IMR-90 (cell line): ENCODE measurements at places on chromosomes 2 and 18.

DNA sequence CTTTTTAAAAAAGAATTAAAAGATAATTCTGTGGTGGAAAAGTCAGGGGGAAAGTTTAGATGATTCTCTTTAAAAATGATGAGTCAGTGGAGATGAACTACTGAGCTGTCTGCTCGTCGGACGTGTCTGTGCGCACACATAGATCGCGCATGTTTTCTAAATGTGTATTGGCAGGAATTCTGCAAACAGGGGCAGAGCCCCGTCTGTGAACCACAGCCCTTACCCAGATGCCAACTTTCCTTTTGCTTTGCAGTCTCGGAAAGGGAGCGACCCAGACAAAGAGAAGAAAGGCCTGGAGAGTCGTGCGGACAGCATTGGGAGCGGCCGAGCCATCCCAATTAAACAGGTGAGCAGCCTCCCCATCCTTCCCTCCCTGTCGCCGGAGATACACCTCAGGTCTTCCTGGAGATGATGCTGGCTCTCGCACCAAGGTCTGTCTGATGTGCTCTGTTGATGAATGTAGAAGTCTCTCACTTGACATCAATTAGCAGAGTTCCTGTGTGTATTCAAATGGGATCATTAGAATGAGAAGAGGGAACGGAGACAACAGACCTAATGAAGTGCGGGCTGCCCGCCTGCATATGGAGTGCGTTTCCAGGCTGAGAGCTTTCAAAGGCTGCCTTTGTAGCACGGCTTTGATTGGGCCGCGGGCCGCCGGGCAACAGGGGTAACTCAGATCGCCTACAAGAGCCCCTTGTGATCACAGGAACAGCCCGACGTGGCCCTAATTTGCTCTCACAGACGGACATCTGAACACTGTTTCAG lies 313.3 kb downstream of the AGAP1 start:
- DNase-seq: no peak
- no peaks in the 10 kb centered on the region for H3K27me3 ChIP-seq
- H3K36me3 ChIP-seq: peaks cover 20% of the 10 kb centered on the region
- no peak overlapping the region for H3K4me3 ChIP-seq
- no peak overlapping the region for H3K27ac ChIP-seq

DNA sequence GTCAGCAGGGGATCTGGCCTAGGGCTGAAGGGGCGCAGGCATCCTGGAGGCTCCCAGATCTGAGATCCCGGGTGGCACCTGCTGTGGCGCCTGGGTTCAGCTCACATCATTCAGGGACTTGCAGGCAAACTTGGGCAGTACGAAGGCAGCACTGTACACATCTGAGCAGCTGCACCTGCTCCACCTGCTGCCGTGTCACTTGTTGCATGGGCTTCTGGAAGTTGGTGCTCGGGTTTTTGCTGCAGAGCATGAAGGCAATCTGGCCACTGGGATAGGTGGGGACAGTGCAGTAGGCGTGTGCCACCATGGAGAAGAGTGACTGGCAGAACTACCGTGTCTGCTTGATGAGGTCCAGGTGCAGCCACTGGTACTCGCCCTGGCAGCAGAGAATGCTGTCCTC lies 48.6 kb downstream of the UGGT1 start:
- H3K27me3 ChIP-seq: no peaks in the 10 kb centered on the region
- no peak for DNase-seq
- H3K36me3 ChIP-seq: peaks cover 31% of the 10 kb centered on the region

GRCh38 chr2:63486861-63487290 lies 101.4 kb downstream of the WDPCP start:
- no peak overlapping the region for H3K4me3 ChIP-seq
- no peaks in the 10 kb centered on the region for H3K27me3 ChIP-seq
- no peaks in the 10 kb centered on the region for H3K36me3 ChIP-seq

GRCh38 chr2:46471019-46471583 lies 8.3 kb upstream of the TMEM247 start:
- H3K27me3 ChIP-seq: no peaks in the 10 kb centered on the region
- no peak overlapping the region for H3K4me3 ChIP-seq
- H3K36me3 ChIP-seq: no peaks in the 10 kb centered on the region
- no peak for DNase-seq

GRCh38 chr2:227477291-227477690 lies 5.3 kb downstream of the AGFG1 start:
- H3K27me3 ChIP-seq: no peaks in the 10 kb centered on the region
- no peaks in the 10 kb centered on the region for H3K36me3 ChIP-seq
- H3K4me3 ChIP-seq: no peak overlapping the region
- DNase-seq: peak; percentile 51
- H3K4me1 ChIP-seq: peaks cover 3% of the 10 kb centered on the region

DNA sequence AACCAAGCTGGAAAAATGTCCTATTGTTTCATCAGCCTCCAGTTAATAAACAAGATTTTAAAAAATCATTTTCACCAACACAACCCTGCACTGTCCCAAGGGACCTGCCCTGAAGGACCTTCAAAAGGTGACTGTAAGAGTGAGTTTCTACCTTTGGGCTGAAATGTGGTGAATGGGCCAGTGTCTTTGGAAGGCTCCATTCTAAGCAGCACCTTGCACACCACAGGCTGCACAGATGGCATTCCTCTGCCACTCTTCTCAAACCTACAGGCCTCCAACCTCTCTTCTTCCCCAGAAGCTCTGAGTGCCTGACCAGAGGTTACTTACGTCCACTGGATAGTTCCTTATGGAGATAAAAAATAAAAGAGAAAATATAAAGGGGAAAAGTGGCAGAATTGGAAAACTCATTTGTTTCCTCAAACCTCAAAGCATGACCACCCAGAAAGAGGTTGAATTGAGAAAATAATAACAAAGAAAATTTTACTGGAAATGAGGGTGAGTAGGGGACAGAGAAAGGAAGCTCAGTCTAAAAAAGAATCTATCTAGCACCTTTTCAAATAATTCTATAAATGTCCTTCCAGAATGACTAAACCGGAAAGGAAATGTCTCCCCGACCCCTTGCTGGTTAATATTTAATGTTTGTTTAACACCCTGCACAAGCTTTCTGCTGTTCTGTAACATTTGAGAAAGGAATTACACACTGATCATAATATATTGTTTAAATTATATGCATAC lies 175.7 kb downstream of the METTL4 start:
- no peak overlapping the region for H3K4me3 ChIP-seq
- H3K36me3 ChIP-seq: no peaks in the 10 kb centered on the region
- no peaks in the 10 kb centered on the region for H3K27me3 ChIP-seq

DNA sequence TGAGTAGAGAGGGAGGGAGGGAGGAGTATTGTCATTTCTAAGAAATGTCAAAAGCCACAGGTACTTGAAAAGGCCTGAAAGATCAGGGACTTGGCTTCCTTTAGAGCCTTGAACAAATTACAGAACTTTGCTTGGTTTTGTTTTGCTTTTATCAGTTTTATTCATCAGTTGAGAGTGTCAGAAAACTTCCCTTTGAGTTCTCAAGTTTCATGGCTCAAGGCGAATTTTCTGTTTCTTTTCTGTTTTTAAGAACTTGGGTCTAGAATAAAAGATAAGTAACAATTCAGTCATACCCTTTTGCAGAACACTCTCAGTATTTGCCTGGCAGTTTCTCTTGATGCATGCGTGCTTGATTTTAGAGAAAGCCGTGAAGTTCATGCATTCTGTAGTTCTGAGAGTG lies 531.9 kb downstream of the PARD3B start:
- H3K36me3 ChIP-seq: no peaks in the 10 kb centered on the region
- no peaks in the 10 kb centered on the region for H3K27me3 ChIP-seq
- DNase-seq: no peak
- H3K27ac ChIP-seq: no peak overlapping the region
- H3K4me3 ChIP-seq: no peak overlapping the region
